ENCODE measurements at places on chromosomes 1 and 21.
A peak's percentile ranks its signal among the peaks of the same experiment; 100 is the strongest.

GRCh38 chr1:220876511-220877376 lies 2.5 kb upstream of the HLX start:
- no peak for DNase-seq

DNA sequence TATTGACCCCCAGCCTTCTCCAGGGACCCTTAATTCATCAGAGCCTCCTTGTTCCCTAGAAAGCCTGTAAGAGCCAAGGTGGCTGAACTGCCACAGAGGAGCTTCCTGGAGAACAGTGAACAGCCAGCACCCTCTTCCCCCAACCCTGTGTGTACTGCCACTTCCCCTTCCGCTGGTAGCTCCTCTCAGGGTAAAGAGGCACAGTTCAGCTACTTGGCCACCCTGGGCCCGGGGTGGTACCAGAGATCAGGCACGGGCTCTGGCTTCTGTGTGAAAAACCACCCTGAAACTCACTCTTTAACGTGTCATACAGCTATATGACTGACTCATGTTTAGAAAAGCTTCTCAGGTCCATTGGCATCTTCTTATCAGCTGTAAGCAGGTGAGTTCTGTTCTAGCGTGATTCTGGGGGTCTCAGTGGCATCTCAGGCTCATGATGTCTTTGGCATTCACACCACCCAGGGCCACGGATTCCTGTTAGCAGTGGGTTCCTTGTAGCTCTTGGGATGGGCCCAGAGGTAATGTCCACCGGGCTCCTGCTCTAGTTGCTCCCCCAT lies 22.4 kb downstream of the ARMH1 start:
- DNase-seq, result no peak

DNA sequence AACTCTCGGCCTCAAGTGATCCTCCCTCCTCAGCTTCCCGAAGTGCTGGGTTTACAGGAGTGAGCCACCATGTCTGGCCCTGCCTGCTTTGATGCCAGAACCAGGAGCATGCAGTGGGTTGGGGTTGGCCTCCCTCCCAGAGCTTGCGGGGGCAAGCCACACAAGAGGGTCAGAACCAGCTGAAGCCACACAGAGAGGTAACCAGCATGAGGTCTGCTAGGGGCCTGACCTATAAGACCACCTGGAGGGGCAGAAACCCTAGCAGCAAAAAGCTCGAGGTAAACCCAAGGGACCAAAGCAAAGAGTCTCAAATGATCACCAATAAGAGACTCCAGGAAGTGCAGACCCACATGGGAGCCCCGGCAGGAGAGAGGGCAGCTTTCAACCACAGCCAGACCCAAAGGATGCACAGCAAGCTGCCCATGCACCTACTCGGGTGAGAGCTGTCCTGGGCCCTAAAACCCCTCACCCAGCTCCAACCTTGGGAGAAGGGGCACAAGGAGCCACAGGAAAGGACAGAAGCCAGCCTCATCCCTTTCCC lies 81.2 kb downstream of the TOMM20 start:
- DNase-seq, result no peak

DNA sequence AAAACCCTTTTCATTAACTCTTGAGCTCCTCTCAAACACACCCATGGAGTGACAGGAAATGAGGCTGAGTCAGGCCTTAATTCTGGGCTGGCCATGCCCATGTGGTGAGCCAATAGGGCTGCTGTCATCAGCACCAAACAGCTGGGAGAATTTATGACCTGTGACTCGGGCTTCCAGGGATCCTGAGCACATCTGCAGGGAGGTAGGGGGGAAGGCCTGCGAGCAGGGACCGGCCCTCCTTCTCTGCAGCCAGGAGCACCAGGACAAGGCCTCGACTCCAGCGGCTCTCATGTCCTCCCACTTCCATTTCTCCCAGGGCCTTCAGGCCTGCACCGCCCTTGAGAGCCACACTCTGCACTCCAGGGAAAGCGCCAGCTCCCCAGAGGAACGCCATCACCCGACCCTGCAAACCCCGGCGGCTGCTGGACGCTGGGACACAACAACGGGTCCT lies 14.6 kb downstream of the RIPK4 start:
- DNase-seq, result no peak

GRCh38 chr1:157995583-157996169 lies 2.2 kb downstream of the KIRREL1 start:
- no peak for DNase-seq

GRCh38 chr1:48405940-48406339 lies 66.1 kb downstream of the SPATA6 start:
- no peak for DNase-seq

- no peak for DNase-seq
Measured at GRCh38 chr1:69313118-69313517, 254.6 kb upstream of the LRRC7 start.

DNA sequence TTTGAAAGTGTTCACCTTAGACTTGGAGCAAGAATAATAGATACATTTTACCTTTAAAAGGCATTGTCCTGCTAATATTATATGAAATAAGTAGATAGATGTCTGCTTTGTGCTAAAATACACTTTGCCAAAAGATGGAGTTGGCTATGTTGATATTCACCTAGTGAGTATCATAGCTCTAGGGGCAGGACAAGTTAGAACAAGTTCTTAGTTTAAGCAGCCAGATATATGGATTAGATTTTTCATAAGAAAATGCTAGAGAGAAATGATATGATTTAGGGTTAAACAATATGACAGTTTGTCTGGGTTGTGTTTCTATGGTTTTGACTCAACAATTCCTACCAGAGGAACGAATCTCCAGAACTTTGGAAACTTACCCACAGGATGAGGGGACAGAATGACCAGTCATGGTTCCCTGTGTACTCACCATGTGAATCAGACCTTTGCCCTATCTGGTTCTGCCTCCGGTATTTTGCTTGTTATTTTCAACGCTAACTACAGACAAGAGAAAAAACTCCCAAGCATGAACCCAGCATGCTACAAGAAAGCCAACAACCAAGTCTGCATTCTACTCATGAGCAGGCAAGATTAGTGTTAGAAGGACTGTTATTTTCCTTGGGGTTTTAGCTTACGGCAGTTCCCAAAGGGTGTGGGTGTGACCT lies 1.7 kb downstream of the F5 start:
- peak; percentile 12 for DNase-seq

GRCh38 chr1:39901464-39901713 lies 328 bp downstream of the MYCL start:
- DNase-seq, result no peak

DNA sequence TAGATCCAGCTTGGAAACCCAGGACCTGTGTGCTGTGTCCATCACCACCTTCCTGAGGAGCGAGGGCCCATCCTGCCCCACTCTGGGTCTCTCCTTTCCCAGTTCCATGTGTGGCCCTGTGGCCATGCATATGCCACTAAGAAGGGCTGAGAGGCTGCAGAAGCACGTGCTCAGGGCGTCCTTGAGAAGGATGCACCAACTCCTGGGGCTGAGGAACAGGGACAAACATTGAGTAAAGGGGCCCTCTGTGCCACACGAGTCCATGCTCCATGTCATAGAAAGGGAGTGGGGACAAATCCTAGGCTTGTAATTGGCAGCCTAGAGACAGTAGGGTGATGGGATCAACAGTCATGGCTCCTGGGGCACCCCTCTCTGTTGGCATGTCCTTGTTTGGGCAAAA lies 8.4 kb downstream of the ETV3L start:
- no peak for DNase-seq

DNA sequence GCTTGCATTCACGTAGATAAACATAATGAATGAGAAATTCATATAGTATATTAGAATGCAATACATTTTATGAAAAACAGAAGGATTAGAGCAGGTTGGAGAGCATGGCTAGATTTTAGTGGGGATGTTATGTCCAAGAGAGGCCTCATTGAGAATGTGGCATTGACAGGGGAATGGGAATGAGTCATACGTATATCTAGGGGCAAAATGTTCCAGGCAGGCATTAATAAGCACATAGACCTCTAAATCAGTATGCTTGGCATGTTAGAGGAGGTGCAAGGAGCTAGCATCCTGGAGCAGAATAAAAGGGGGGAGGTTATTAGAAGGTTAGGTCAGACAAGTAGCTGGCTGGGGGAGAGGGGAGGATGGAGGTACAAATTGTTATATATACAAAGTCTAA lies 93.0 kb downstream of the USH2A start:
- DNase-seq, result no peak

DNA sequence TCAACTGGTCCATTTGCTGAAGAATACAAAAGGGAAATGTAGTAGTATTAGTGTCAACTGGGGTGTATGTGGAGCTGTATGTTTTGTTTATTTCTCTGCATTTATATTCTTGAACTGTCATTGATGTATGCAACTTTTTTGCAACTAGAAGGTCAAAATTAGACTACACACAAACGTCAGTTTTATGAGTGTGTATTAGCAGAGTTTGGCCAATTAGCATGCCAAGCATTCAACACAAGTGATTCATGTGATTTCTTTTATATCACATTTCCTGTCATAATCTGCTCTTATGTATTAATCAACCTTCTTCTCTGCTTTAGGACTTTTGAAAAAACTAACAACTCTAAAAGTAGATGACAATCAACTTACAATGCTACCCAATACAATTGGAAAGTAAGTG lies 211.1 kb downstream of the LRRC40 start:
- no peak for DNase-seq

DNA sequence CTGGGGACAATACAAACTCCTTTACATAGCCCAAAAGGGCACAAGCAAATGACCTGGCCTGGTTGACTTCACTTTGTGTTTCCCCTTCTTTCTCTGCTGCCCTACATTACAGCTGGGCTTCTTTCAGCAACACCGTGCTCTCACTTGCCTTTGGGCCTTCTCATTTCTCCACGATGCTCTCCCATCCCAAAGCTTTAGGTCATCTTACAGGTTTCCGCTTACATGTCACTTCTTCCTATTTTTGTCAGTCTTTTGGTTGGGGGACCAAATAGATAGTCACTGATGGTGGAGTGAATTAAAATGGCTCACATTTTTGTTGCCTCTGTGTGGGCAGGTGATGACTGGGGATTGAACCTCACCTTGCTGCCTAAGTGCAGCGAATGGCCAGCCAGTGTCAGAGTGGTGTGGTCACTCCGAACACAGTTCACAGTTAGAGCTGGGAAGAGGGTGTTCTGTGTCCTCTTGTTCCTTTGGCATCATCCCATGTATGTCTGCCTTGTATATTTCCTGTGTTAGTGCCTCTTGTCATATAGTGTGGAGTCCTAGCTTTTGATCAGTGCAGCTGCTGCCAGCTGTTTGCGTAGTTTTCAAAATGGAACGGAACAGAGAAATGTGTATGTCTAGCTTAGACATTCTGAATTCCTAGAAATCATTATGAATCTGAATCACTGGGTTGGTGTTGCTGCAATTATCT lies 134.8 kb downstream of the NOS1AP start:
- DNase-seq, result no peak

DNA sequence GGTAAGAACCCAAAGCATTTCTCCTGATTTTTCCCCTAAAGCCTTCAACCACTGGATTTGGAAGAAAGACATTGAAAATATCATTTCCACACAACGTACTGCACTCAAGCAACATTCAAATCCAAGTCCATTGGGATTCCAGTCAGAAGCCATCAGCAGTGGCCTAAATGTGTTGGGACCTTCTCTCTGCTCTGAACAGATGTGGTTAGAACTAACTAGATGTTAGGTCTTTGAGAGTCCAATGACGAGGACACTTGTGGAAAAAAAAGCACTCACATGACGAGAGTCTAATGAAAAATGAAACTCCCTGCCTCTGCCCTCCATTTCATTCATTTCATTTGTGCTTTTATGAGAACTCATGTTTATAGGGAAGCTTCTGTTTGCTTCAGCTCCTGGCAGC lies 382.3 kb downstream of the SIPA1L2 start:
- DNase-seq, result no peak

DNA sequence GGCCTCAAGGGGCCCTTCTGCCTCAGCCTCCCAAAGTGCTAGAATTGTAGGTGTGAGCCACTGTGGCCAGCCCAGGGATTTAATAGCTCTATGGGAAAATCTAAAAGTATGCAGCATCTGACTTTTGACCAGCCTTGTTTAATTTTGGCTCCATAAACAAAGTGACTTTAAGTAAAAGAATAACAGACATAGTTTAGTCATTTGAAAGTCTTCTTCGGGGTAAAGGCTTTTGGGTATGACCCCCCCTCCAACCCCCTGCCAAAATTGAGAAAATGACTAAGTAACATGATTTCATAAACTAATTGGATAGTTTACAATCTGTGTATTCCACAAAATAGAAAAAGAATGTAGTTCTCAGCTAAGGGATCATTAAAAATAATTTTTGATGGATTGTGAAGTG lies 17.0 kb downstream of the GPBP1L1 start:
- no peak for DNase-seq

DNA sequence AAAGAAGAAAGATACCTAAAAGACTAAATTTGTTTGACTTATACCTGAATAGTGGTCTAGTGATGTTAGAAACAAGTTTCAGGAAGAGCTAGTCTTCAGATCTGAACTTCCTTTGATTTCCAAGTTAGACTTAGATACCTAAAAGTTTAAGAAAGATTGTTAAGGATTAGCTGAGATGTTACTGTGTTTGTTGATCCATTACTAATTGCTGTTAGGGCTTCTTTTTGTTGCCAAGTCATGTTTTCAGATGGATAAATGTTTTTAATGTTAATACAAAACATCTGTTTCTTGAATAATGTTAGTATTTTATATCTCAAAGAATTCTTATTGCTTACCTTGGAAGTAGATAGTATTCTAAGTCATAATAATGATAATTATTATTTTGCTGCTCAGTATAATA lies 11.6 kb downstream of the GNAI3 start:
- DNase-seq, result no peak

GRCh38 chr1:47867438-47868347 lies 129.5 kb downstream of the TRABD2B start:
- DNase-seq, result no peak
